ENCODE measurements at places on chromosomes 5 and 9.

DNA sequence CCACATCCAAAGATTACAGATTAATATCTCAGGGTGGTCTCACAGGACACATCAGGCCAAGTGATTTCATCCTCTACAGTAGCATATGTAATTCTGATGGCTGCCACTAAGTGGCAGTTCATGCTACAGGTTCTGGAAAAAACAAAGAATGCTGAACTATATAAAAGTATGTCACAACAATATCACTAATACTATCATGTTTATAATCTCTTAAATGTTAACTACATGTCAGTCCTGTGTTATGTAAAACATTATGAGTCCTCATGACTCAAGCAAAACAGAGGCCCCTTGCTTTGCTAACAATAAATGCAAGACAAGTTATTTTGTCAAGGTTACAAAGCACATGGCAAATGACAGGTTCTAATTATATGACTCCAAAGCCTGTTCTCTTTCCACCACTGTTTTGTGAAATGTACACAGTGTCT, 233.2 kb downstream of the FBXL17 start:
- no peak for DNase-seq

DNA sequence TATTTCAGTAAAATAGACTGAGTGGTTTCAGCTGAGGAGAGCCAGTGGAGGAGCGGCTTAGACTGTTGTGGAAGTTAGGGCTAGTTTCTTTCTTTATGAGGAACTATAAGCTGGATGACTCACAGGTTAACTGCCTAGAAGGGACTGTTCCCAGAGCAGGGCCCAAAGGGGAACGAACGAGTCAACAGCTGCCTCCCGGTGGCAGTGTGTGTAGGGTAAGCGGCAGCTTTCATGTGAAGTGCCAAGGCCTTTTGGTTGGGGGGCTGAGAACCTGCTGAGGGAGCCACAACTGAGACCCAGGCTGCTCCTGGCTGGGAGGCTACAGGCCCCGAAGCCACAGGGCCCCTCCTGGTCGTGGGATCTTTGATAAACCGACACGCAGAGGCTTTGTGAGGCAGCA, 7.0 kb downstream of the SQSTM1 start:
- no peak for DNase-seq

DNA sequence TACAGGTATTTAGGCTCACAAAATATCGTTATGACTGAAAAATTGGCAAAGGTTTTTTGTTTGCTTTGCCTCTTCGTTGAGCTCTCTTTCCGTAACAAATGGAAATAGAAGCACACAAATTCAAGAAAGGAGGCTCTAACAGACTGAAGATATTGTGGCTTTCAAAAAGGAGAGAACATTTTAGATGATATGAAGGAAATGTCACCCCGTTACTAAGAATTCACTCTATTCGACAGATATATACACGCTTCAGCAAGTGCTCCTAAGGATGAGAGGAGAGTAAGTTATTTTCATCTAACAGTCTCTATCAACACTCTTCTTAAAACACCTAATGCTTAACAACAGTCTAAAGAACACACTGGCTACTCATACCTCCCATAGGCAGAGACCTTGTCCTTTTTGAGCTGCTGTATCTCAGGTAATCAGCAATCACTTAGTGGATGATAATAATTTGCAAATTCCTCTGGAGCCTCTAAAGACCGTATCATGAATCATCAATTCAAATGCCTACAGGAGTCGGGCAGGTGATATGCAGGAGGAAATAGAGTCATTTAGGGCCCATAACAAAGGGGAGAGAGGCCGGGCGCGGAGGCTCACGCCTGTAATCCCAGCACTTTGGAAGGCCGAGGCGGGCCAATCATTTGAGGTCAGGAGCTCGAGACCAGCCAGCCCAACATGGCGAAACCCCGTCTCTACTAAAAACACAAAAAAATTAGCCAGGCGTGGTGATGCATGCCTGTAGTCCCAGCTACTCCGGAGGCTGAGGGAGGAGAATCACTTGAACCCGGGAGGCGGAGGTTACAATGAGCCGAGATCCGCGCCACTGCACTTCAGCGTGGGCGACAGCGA, 1.4 kb upstream of the HSDL2 start:
- DNase-seq: no peak

DNA sequence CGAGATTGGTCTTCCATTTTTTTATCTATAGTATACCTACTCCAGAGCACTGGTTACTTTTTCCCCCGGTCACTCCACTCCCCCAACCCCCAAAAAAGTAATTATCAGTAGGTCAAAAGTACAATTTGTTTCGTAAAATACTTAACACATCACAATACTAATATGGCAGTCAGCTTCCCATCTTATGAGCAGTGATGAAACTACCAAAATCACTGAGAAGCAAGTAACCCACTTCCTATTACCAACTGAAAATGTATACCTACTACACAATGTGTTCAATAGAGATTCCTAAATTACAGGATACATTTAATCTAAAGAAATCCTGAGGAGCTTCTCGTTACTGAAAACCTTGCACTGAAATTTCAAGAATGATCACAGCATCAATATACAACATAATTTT, 1.9 kb downstream of the CERT1 start:
- no peak for DNase-seq

- no peak for DNase-seq
Observed at GRCh38 chr5:110258460-110259216, 467.8 kb downstream of the TMEM232 start.

DNA sequence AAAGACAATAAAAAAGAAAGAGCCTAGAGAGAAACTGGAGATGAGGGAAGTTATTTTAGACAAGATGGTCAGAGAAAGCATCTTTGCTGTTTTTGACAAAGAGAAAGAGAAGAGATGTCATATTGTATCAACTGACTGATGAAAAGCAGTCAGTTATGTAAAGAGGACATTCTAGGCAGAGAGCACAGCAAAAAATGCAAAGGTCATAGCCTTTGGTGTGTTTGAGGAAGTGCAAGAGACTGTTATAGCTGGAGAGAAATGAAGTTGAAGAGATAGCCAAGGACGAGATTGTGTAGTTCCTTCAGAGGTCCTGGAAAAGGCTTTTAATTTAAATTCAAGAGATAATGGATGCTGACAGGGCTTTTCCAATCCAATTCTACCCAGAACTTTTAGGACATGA, 342.4 kb downstream of the RASEF start:
- DNase-seq: no peak

DNA sequence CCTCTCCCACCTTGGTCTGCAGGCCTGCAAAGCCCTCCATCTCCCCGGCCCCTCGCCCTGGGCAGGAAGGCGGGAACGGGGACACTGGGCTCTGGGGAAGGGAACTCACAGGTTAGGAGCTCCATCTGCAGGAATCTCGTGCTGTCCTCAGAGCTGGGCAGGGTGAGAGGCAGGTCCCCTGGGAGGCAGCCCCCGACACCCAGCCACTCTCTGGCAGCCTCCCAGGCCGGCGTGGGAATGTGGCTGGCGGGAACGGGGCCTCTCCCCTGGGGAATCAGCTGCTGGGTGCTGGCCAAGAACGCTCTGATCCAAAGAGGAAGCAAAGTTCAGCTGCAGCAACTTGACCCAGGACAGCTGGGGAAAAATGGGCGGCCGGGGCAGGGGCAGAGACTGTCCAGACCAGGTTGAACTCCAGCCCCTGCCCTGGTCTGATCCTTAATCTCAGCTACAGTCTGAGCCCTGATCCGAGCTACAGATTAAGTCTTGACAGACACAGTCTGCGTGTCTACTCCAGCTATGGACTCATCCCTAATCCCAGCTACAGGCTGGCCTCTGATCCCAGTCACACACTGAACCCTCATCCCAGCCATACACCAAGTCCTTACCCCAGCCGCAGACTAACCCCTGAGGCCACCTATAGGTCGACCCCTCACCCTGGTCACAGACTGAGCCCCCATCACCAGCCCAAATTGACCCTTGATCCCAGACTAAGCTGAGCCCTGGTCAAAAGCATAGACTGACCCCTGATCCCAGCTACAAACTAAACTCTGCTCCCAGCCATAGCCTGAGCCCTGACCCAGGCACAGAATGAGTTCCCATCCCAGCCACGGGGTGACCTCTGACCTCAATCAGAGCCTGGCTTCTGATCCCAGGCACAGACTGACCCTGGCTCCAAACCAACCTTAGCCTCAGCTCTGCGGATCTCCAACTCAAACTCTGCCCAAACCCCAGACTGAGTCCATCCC, 37.3 kb upstream of the EGFL7 start:
- peak; percentile 36 for DNase-seq

DNA sequence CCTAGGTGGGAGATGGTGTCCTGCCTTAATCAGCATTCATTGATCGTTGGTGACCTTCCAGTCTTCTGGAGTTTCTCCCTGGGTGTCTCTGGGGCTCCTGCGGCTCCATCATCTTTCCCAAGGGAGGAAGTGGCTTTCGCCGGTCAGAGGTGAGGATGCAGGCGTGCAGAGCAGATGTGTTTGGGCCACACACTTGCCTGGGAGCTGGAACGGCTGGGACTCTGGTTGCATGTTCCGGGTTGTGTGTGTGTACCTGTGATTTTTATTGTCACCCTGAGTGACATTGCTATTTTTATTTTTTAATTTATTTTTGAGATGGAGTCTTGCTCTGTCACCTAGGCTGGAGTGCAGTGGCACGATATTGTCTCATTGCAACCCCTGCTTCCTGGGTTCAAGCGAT, 9.6 kb downstream of the HMCN2 start:
- DNase-seq: no peak

DNA sequence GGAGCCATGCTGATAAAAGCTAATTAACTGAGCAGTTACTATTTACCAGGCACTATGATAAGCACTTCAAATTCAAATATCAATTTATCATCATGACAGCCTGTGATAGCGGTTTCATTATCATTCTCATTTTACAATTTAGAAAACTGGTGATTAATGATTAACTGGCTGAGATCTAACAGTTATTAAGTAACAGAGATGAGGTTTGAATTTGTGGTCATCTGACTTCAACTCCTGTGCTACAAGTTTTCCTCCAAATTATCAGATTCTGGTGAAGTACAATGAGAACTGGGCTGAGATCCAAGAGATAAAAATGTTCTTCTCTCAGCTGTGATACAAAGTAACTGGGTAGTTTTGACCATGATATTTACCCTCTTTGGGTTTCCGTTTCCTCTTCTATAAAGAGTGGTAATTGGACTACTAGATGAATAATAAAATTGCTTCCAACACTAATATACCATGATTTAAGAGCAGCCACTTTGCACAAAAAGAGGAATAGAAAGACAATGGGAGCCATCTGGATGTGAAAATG, 74.5 kb upstream of the CCNG1 start:
- DNase-seq: no peak

DNA sequence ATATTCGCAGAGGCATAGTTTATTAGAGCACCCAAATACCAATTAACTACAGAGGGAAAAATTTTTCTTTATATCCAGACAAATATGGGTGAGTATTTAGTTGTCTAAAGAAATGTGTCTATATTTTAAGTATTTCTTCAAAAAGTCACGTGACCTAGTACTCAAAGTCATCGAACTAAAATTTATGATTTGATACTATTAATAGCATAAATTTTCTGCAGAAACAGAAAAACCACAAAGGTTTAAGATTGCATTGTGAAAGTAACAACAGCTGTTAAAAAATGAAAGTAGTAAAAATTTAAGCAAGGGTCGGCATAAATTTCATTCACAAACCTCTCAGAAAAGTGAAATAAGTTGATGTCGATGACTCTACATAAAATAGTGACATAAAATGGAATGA, 323.9 kb upstream of the RORB start:
- no peak for DNase-seq

- no peak for DNase-seq
Observed at GRCh38 chr5:55104946-55105701, 2.7 kb downstream of the GZMA start.

- no peak for DNase-seq
Observed at GRCh38 chr9:17783227-17783626, 204.4 kb downstream of the SH3GL2 start.

DNA sequence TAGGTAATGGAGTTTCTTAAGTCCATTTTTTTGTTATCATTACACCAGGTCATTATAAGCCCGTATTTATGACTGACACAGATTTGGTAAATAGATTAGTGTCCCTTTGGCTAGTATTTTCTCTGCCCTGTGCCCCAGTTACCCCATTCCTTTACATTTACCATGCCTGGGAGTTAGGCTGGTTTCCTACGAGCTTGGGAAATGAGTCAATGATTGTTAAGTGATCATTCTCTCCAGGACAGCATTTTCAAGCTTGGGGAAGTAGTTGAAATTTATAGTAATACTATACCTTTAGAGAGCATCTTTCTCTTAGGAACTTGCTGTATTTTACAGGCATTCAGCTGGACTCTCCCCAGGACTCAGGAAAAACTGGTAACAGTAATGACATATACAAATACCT, 573.1 kb downstream of the TLE4 start:
- DNase-seq: no peak

GRCh38 chr5:56414066-56414465, 180.9 kb upstream of the ANKRD55 start:
- DNase-seq: no peak

GRCh38 chr9:124716808-124717207, 54.3 kb downstream of the NR6A1 start:
- no peak for DNase-seq

DNA sequence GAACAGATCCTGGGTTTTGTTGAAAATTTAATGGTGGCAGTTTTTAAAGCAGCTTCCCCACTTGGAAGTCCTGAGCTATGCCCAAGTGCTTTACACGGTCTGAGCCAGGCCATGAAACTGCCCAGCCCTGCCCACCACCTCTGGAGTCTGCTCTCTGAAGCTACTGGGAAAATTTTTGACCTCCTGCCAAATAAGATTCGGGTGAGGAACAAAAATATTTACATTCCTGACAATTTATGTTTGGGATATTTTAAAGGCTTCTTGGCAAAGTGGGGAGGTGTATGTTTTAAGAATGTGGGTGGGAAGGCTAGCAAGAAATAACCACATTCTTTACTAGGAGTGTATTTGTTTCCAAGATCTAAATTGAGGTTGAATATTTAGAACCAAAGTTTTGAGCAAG, 50.0 kb downstream of the HACD4 start:
- DNase-seq: peak; percentile 43

DNA sequence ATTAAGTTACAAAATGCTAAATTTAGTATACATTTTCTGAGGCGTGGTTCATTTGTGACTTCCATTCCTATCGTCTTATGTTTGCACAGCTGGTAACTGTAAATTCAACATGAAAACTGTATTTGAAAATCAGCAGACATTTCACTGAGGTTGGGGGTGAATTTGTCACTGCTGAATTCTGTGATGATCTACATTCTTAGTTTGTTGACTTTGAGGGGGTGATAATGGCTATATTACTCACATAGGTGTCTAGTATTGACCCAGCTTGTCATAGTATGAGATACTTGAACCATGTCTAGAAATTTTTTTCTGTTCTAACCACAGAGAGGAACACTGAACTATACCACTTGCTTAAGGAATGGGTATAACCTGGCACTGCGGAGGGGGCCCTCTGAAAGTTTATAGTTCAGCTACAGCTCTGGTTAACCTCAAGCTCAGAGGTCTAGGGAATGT, 313.3 kb downstream of the PIK3R1 start:
- no peak for DNase-seq

GRCh38 chr5:32462618-32463017, 18.1 kb upstream of the ZFR start:
- no peak for DNase-seq

DNA sequence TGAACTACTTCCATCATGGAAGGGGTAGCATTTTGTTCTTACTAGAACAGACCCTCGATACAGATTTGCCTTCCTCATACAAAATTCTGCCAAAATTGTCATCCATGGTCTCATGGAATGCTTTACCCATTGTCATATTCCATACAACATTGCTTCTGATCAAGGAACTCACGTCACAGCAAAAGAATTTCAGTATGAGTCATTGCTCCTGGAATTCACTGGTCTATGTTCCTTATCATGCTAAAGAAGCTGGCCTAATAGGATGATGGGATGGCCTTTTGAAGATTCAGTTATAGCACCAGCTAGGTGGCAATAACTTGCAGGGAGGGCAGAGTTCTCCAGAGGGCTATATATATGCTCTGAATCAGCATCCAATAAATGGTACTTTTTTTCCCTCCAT, 18.2 kb upstream of the FNIP1 start:
- DNase-seq: no peak
